Adrenal gland (tissue), 19 donors: ENCODE measurements at places on chromosomes 6 and 20.

GRCh38 chr6:128209771-128210170 lies 308.9 kb upstream of the THEMIS start:
- DNase-seq, result no peak

DNA sequence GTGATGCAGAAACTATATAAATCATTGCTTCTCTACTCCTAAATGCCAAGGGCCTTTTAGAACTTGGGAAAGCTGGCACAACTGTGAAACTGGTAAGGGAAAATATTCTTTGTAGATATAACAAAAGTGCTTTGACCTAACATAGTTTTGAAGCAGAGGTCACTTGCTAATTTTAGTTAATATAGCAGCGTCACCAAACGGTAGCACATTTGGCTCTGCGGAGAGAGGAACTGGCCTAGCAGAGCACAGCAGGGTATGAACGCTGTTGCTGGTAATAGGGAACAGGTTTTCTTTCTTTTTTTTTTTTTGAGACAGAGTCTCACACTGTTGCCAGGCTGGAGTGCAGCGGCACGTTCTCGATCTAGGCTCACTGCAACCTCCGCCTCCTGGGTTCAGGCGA lies 67.4 kb downstream of the ECT2L start:
- DNase-seq, result no peak

GRCh38 chr6:30750379-30750668 lies 6.0 kb upstream of the IER3 start:
- DNase-seq, result no peak

DNA sequence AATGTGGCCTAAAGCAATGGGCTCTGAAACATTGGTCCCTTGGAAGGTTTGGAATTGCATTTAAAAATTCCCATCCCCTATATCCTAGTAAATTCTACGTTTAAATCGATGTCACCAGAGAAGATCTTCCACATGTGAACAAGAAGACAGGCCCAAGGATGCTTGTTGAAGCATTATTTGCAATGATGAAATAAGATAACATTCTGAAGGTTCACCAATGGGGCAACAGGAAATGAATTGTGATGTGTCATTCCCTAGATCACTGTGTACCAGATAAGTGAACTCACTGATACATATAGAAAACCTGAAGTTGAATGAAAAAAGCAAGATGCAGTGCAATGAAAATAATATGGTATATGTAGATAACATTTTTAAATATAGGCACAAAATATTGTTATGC lies 464.3 kb upstream of the BTBD3 start:
- DNase-seq, result no peak

DNA sequence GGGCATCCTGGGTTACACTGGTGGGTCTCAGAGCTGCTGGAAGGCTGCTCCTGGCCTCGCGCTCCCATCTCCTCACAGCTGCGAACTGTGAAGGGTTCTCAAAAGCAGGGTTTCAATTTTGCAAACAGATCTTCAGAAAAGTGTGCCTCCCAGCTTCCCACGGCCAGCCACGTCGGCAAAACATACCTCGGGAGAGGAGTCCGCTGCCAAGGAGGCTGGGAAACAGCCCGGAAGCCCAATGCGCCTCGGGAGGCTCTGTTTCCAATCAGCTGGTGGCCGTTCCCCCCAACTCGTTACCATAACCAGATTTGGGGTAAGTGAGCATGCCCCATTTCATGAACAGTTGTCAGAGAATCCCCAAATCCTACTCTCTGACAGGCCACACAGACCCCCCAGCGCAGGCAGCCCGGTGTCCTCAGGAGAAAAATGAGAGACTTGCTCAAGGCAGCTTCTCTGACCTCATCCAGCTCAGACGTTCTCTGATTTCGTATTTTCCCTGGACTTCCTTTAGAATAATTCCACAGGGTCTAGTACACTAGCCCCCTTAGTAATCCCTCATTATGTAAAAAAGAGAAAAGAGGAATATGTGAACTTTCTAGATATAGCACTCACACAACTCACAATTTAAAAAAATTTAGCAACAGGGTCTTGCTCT lies 98.4 kb downstream of the SNX5 start:
- no peak for DNase-seq

DNA sequence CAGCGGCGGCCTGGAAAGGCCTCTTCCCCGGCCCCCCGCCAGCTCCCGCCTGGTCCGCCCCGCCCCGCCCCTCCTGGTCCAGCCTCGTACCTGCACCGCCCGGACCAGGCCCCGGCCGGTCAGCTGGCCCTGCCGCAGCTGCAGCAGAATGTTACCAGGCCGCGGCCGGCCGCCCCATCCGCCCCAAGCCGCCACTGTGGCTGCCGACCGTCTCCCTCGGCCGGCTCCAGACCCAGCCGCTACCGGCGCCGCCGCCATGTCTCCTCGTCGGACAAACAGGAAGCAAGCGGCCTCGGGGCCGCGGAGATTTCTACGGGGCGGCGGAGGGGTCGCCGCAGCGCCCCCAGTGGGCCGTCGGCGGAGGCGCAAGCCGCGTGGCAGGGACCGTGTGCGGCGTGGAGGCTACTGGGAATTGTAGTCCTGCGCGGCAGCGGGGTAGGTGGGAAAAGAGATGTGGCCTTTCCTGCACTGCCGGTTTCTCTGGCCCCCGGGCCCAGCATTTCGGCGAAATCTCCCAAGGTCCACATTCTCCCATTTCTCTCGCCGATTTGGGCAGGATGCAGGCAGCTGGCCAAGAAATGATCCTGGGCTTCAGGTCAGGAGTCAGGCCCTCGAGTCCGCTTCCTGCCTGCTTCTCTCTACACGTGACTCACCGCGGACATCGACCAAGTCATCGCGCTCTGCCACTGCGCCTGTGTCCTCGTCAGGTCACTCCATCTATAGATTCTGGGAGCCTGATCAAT lies at the start of gene TRPC4AP:
Gene TRPC4AP (minus strand): TSS at position 284 of the 743 bp plus-strand sequence. CDS start 26 bp downstream, at position 258.
- DNase-seq, result peak; percentile 88

GRCh38 chr6:36607683-36608386 lies 13.7 kb downstream of the SRSF3 start:
- DNase-seq, result no peak

- no peak for DNase-seq
Observed at GRCh38 chr20:5524896-5525295, 208.1 kb upstream of the PROKR2 start.

DNA sequence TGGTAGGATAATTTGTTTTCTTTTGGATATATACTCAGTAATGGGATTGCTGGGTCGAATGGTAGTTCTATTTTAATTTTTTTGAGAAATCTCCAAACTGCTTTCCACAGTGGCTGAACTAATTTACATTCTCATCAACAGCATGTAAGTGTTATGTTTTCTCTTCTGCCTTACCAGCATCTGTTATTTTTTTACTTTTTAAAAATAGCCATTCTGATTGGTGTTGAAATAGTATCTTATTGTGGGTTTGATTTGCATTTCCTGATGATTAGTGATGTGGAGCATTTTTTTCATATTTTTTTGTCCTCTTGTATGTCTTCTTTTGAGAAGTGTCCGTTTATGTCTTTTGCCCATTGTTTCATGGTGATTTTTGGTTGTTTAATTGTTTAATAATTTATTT lies 11.9 kb downstream of the HINT3 start:
- DNase-seq, result no peak

DNA sequence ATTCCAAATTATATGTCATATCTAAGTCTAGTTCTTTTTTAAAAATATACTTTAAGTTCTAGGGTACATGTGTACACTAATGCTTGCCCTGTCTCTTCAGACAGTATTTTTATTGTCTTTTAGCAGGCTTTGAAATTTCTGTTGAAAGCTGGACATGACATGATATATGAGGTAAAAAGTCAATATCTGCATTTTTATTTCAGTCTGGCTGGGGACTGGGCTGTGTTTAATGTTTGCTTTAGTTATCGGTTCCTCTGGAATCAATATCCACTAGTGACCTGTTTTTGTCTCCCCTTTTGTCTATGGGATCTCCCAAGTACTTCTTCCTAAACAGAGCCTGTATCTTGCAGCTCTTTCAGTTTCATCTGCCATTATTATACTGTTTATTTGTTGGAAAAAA lies 786.2 kb upstream of the GJE1 start:
- no peak for DNase-seq

GRCh38 chr6:40440053-40440452 lies 147.1 kb downstream of the LRFN2 start:
- DNase-seq, result no peak

GRCh38 chr20:46357030-46357514 lies 48.8 kb upstream of the CDH22 start:
- DNase-seq, result peak; percentile 89

DNA sequence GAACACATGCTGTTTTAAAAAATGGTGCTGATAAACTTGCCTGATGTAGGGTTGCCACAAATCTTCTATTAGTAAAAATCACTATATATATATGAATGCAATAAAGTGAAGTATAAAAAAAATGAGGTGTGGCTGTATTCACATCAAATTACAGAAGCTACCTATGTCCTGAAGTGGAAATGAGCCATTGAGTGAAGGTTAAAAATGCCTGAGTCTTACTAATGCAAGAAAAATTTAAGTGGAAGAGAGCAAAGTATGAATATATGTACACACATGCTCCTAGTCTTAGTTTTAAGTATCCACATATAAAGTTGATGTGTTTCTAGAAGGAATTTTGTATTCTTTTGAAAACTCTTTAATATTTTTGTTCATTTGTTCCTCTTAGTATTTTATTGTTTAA lies 808.3 kb upstream of the MAN1A1 start:
- no peak for DNase-seq

DNA sequence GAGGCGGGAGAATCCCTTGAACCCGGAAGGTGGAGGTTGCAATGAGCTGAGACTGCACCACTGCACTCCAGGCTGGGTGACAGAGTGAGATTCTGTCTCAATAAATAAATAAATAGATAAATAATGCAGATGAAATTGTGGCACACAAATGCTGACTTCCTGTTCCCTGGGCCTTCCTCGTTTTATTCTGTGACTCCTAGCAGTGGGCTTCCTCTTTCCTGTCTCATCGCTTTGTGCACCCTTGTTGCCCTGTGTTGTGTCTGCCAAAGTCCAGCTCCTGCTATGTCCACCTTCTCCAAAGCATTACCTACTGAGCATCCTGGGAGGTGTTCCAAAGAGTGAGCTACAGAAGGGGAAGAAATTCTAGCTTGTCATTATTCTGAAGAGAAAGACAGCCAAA lies 100.2 kb upstream of the TIAM2 start:
- no peak for DNase-seq

DNA sequence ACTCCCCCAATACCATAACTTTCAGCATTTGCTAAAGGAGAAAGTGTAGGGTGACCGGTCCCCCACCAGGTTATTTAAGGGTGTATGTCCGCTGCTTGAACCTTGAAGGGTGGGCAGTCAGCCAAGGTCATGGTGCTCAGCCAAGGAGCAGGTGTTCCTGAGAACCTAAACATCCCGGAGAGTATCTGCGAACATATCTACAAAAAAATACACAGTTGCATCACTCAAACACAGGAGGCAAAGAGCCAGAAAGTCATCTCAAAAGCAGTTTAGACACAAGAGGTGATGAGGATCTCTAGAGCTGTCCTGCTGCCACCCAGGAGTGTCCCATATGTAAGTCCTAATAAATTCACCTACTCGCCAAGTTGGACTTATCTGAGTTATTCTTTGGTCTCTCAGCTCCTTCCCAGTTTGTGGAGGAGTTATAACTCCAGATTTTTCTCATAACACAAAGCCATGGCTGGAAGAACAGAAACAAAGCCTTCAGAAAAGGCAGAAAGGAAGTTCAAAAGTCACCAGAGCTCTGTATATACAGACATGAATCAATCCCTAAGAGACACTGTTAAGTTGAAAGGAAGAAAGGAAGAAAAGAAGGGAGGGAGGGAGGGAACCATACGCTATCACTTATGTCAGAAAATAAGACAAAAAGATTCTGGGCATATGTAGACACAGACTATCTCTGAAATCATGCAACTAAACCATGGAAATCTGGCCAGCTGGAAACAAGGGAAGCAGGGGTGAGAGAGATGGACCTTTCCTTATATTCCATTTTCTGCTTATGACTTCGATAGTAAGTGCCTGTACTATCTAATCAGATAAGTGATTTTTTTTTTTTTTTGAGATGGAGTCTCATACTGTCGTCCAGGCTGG lies 11.3 kb downstream of the MBOAT1 start:
- no peak for DNase-seq

DNA sequence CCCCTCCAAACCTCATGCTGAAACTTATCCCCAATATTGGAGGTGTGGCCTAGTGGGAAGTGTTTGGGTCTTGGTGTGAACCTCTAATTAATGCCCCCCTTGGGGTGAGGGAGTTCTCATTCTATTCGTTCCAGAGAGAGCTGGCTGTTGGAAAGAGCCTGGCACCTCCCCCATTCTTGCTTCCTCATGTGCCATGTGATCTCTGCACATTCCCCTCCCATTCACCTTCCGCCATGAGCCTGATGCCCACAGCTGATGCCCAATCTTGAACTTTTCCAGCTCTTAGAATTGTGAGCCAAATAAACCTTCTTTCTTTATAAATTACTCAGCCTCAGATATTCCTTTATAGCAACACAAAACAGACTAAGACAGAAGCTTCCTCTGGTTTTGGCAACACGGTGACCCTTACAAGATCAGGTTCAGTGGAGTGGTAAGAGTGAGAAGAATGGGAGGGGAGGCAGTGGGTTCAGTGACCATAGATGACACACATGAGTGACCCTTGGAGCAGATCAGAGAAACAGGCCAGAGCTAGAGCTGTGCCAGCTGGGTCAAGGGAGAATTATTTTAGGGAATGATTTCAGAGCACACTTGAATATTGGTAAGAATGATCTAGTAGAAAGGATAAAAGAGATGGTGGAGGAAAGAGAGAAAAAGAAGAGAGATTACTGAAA lies 176.4 kb downstream of the LY86 start:
- DNase-seq, result peak; percentile 49

DNA sequence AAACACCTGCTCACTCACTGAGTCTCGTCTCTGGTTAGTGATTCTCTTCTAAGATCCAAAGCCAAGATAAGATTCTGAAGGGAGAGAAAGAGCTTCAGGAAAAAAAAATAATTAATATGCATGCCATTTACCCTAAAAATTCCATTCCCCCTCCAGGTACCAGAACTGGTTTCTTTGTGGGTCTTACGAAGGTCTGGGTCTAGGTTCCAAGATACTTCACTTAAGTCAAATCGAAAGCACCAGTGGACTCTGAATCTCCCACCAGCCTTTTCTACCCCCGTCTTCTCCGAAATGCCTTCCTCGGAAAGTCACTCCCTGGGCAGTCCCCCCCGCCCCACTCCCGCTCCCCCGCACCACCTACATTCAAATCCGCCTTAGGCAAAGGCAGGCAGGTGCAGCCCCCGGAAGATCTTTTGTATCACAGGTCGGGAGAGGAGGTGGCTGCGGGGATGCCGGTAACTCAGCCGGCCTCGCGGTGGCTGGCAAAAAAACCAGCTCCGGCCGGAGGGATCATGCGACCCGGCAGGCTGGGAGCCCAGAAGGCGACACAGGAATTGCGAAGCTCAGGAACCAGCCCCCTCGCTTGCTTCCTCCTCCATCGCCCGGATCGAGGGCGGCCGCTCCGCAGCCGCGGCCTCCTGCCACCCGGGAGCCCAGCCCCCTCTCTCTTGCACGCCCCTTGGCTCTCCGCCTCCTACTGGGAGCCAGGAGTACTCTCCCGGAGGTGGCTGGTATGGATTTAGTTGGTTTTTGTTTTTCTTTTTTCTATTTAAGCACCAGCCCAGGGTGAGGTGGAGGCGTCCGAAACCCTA lies at the start of gene BCL2L1:
Gene BCL2L1 (minus strand): TSS at position 612 of the 812 bp plus-strand sequence. CDS start 650 bp downstream, outside the sequence.
- DNase-seq, result peak; percentile 87

GRCh38 chr6:27495386-27496135 lies 22.7 kb upstream of the ZNF184 start:
- peak; percentile 35 for DNase-seq
